ENCODE measurements at places on chromosomes 12 and 14.

GRCh38 chr12:69666798-69667197, 32.3 kb downstream of the BEST3 start:
- no peak for DNase-seq

DNA sequence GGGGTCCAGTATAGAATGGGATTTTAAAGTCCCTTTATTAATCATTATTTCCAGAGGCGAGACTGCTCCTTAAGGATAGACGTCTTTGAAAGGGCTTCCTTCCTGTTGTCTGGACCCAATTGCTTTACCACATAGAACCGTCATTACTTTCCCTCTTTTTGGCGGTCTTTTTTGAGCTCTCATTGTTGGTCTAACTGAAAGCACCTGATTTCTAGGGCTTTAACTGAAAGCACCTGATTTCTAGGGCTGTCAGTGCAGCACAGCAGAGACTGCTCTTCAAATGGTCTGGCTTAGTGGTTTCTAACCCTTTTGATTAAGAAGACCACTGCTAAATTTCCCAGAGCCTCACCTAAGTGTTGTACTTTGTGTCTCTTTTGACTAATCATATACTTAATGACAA, 95.8 kb downstream of the PRKCH start:
- no peak for DNase-seq

GRCh38 chr12:59491877-59492276, 104.0 kb upstream of the SLC16A7 start:
- no peak for DNase-seq

- no peak for DNase-seq
Measured at GRCh38 chr12:32272465-32272864, 126.9 kb upstream of the FGD4 start.

- DNase-seq: no peak
Measured at GRCh38 chr14:59150990-59151389, 37.5 kb upstream of the DAAM1 start.

GRCh38 chr12:75781532-75782046, 250.0 kb downstream of the PHLDA1 start:
- no peak for DNase-seq

All from activated naive CD4-positive, alpha-beta T cell treated with anti-CD3 and anti-CD28 coated beads for 36 hours (primary cell).